Activated T-helper 1 cell treated with anti-CD3 and anti-CD28 coated beads, Interleukin-2, amount 50 U/mL, for 16 hours (primary cell): ENCODE measurements at places on chromosomes 3 and 15.

- DNase-seq = no peak
These were observed 81.6 kb upstream of the GALNT15 start for GRCh38 chr3:16092923-16093322.

GRCh38 chr3:114861666-114862065, 285.4 kb downstream of the ZBTB20 start:
- no peak for DNase-seq

DNA sequence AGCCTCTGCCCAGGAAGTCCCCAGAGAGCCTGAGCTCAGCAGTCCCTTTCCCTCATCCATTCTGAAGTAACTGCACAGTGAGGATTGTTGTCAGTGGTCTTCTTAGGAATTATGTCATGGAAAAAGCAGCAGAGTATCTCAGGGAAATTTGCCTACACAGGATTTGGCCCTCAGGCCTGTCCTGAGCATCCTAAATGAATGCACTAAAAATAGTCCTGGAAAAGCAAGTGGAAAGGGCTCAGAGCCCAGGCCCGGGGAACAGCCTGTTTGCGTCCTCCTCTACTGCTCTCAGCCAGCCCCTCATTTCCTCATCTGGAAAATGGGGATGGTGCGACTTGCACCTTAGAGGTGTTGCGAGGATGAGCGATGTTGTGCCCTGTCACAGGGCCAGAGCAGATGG, 21.6 kb downstream of the LYSMD4 start:
- DNase-seq = no peak

- DNase-seq = no peak
These were observed 1.5 kb downstream of the MEGF11 start for GRCh38 chr15:66251790-66252684.

DNA sequence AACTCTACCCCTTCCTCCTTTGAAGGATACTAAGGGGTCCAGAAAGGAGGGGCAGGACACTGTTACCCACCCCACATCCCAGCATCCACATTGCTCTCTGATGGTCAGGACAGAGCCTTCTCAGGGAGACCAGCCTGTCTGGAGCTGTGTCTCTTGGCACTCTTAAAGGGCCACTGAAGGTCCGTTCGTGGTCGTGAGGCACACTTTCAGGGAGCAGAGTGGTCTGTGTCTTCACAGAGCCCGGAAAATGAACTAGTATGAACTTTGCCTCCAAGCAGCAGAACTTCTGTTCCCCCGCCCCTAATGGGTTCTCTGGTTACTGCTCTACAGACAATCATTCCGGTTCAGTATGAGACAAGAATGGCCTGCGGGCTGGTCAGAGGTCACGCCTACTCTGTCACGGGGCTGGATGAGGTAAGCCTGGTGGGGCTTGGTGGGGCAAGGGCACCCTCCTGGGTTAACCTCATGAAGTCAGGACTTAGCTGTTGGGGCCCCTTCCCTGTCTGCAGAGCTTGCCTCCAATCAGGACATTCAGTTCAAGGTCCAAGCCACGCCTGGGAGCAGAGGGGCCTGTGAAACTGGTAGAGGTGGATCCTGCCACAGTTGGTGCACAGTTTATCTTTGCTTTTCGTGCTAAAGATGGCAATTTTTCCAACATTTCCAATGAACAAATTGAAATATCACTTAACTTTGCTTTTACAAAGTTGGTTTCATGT, 33.2 kb downstream of the CAPN3 start:
- DNase-seq = no peak

DNA sequence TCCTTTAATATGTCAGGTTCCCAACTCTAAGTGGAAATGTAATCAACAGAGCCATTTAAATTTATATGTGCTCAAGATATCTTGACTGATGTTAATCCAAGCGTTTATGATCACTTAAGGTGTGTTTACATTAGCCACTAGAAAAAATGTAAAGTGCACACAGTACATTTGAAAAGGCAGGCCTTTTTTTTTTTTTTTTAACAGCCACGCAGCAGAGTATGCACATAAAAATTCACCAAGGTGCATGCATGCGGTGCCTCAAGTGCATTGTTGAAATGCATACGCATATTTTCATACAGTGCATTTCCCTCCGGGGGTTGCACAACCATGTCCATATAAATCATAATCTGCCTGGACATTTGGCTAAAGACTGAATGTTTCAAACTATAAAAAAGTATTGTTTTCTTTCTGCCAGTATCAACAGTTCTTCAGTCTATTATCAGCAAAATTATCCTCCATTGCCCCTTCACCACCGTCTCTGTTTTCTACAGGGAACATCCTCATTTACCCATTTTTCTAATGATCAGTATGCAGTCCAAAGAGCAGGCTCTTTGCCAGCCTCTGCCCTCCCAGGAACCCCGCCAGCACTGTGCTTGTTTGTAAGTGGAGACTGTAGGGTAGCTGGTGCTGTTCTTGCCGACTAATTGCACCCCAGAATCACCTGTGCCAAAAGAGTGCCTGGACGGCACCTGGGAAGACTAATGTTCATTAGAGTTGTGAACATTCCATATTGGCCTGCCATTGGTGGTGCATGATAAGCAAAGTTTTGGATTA, 611.2 kb upstream of the CFAP20DC start:
- DNase-seq = no peak

DNA sequence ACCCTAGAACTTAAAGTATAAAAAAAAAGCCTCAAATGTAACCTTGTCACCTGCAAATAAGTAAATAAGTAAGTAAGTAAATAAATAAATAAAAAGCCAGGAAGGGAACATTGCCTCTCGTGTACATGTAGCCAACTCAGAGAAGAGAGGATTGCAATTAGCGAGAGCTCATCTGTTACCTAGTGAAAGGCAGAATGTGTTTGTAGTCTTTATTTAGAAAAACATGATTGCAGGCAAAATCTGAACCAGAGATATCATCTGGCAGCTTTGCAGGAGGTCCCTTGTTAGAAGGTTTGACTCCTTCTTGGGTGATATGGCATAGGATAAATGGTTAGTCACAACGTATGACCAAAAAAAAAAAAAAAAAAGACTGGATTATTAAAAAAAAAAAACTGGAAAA, 71.6 kb upstream of the SYN2 start:
- no peak for DNase-seq

DNA sequence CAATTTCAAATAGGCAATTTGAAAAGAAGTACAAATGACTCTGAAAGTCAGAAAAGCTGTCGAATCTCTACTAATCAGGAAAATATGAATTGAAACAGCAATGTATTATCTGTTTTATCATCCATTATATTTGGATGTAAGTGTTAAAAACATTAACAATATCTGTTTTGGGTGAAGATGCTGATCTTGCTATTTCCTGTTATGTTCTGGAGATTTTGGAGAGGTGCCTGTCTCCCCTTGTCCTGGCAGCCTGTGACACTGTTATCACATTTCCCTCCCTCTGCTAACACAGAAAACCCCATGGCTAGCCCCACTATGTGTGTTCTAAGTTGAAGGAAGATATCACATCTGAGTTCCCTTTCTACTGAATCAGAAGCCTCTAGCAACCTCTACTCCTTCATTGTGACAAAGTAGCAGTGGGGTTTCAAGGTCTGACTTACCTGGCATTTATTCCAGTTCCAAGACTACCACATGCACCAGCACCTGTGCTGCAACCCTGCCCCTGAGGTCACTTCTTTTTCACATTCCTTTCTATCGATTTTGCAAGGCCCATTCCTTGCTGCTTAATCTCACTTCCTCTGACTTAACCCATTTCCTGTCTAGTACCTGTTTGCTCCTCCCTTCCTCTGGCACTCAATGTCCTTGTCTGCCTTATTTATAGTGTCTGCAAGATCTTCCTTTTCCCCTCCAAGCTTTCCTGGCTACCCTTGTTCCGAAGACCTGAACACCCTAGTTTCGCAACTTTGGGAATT, 95.5 kb upstream of the COL8A1 start:
- no peak for DNase-seq

GRCh38 chr15:84955089-84955848, 26.4 kb upstream of the PDE8A start:
- DNase-seq = peak; percentile 8

- DNase-seq = no peak
These were observed 156.7 kb downstream of the ANO10 start for GRCh38 chr3:43465109-43465508.

DNA sequence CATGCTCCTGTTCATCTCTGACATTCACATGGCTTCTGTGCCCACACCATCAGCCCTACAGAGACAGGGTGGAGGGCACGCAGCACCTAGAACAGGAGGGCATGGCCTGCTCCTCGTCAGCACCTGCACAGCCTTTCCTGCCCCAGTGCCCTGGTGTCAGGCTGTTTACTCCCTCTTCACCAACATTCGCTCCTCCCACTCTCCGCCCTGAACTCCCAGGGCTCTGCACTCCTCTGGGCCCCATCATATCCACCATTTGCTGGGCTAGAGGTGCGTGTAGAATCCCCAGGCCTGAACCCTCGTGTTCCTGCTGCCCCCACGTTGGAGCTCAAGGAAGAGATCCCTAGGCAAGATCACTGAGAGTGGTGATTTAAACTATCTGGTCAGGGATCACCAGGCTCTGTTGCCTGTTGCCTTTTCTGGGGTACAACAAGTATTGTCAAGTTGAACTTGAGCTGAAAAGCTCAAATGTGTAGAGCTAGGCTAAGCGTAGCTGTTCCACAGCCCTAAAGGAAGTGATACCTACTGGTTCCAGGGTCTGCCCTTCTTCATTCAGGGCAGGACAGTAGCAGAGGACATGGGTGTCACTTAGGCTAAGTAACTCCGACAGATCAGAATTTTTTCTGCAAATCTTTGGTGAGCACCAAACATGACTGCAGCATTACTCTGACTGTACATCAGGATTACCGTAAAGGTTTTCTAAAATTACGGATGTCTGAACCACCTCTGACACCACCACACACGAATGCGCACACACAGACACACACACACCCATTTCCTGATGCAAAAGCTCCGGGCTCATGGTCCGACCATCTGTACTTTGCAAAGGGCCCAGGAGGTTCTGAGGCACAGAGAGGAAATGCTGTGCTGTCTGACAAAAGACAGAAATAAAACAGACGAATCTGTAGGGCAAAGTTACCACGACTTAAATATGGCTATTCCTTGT, 43.7 kb upstream of the GNB5 start:
- DNase-seq = no peak

- DNase-seq = no peak
These were observed 184.1 kb downstream of the ADAMTSL3 start for GRCh38 chr15:83837945-83838571.

- no peak for DNase-seq
These were observed 60.1 kb downstream of the RAD18 start for GRCh38 chr3:8903191-8903590.

- no peak for DNase-seq
These were observed 207.6 kb downstream of the CHST2 start for GRCh38 chr3:143326983-143327778.

- no peak for DNase-seq
These were observed 61.9 kb downstream of the TRPM7 start for GRCh38 chr15:50624616-50625168.

GRCh38 chr3:45848392-45848791, 6.5 kb upstream of the LZTFL1 start:
- no peak for DNase-seq

- DNase-seq = peak; percentile 60
These were observed 41.2 kb upstream of the UBE2Q2 start for GRCh38 chr15:75801859-75802593.

GRCh38 chr3:50487181-50487580, 16.3 kb downstream of the CACNA2D2 start:
- no peak for DNase-seq

- DNase-seq = no peak
These were observed 570 bp upstream of the NEDD4 start for GRCh38 chr15:55993804-55994560.

- DNase-seq = no peak
These were observed 144.2 kb upstream of the ARHGEF26 start for GRCh38 chr3:153976891-153977554.

DNA sequence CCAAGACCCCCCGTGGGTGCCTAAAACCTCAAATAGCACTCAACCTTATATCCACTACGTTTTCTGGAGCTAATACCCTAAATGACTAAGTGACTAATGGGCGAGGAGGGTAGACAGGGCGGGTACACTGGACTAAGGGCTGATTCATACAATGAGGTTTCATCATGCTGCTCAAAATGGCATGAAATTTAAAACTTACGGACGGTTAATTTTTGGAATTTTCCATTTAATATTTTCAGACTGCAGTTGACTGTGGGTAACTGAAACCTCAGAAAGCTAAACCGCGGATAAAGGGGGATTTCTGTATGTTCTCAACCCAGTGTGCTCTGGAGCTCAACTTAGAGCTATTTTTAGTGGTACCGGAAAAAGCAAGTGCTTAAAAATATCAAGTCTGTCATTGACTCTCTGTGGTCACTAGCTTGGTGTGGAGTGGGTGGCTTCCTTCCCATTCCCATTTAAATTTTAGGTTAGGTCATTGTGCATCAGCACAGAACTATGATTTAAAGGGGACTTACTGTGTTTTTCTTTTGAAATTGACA, 72.9 kb downstream of the LRRC28 start:
- no peak for DNase-seq

- DNase-seq = no peak
These were observed 466 bp downstream of the IQSEC1 start for GRCh38 chr3:13072600-13073325.

- DNase-seq = no peak
These were observed 12.9 kb upstream of the ULK3 start for GRCh38 chr15:74855857-74856256.

GRCh38 chr15:70559265-70560239, 203.8 kb downstream of the UACA start:
- peak; percentile 27 for DNase-seq

GRCh38 chr3:117939425-117940027, 1095.1 kb downstream of the IGSF11 start:
- DNase-seq = no peak

DNA sequence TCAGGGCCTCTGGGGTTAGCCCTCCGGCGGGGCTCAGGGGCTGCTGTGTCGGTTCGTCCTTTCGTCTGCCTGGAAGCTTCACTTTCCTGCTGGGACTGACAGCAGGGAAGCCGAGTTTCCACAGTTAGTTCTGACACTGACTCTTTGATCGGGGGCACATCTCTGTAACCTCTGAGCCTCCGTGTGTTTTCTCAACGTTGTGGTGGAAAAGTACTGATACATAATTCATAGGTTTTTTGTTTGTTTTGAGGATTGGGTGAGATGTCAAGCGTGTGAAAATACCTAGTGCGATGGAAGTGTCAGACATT, 481 bp downstream of the AP4E1 start:
- DNase-seq = no peak

GRCh38 chr3:23761440-23761896, 44.3 kb upstream of the UBE2E1 start:
- DNase-seq = no peak
